ENCODE measurements at places on chromosomes 5 and 9. TPM values are rescaled to one million over a fixed set of nuclear protein-coding genes. Genes with fewer than 3 reads are reported as not detected.

Gene WNT8A
- not detected for total RNA-seq

Gene EQTN
- total RNA-seq, result 1.5 TPM

Gene FLT4
- total RNA-seq, result 42.1 TPM

Gene SH3TC2
- total RNA-seq, result 0.46 TPM

Gene LCN1
- not detected for total RNA-seq

Gene DBH
- total RNA-seq, result 0.06 TPM

Gene SGTB
- 10.9 TPM for total RNA-seq

Gene LVRN
- total RNA-seq, result 0.94 TPM

Gene PCDHGB5
- total RNA-seq, result 10.0 TPM

DNA sequence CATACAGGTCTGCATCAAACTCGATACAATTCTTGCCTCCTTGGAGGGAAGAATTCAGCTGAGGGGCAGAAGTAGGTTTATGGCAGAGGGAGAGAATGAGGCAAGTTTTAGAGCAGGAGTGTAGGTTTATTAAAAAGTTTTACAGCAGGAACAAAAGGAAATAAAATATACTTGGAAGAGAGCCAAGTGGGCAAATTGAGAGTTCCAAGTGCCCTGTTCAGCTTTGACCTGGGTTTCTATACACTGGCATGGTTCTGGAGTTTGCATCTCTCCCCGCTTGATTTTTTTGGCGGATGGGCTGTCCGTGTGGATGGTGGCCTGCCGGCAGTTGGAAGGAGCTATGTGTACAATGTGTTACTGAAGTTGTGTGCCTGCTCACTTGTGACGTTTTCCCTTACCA, 116.1 kb downstream of the ALDH1A1 start:
- no peak for DNase-seq
- no peaks in the 10 kb centered on the region for H3K4me1 ChIP-seq
- no peak overlapping the region for H3K27ac ChIP-seq
- no peak overlapping the region for H3K4me3 ChIP-seq

DNA sequence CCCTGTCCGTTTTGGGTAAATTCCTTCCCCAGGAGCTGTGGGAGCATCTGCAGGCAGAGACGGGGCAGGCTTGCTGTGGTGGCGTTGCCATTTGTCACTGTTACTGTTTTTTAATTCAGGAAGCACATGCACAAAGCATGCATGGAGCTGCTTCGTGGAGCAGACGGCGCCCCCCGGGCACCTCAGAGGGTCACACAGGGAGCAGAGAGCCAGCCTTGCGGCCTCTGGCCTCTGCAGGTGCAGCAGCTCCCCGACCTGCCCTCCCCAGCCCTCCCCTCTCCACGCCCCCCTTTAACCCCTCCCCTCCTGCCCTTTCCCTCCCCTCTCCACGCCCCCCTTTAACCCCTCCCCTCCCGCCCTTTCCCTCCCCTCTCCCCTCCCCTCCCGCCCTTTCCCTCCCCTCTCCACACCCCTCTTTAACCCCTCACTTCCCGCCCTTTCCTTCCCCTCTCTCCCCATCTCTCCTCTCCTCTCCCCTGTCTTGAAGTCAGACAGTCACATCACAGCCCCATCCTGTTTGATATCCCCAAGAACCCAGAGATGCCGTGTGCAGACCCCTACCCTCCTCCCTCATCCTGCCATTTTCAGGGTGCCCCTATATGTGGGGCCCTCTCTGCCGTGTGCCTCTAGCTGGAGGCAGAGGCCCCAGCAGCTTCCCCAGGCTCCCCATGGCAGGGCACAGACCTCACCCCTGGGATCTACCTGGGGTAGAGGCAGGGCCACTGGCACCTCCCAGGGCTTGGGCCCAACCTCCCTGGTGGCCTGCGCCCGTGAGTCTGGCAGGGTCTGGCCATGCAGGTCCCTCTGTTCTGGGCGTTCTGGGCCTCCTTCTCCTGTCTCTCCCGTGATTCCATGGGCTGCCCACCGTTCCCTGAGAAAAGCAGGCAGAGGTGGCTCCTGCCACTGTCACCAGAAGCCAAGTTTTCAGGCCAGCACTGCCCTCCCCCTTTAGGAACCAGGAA, 29.6 kb upstream of the UBAC1 start:
- no peaks in the 10 kb centered on the region for H3K27me3 ChIP-seq
- H3K36me3 ChIP-seq, result no peaks in the 10 kb centered on the region
- peak; percentile 57 for DNase-seq
- H3K4me1 ChIP-seq, result no peaks in the 10 kb centered on the region
- H3K4me3 ChIP-seq, result no peak overlapping the region

DNA sequence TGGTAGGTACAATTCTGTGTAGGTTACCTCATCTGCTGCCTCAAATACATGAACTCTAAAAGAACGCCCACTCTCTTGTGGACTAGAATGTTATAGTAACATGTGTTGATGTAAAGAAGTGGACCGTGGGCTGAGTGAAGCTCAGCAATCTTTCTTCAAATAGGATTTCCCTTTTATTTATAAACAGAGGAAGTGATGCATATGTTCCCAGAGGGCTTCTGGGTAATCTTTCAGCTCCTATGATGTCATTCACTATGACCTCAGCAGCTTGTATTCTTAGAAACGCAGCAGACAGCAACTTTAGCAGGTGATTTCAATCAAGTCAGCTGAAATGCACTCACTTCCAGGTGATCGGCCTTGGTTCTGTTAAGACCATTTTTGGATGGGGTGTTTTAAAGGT, 14.4 kb downstream of the F2RL2 start:
- H3K27ac ChIP-seq, result no peak overlapping the region
- H3K4me3 ChIP-seq, result no peak overlapping the region
- DNase-seq, result peak; percentile 69
- no peaks in the 10 kb centered on the region for H3K27me3 ChIP-seq

DNA sequence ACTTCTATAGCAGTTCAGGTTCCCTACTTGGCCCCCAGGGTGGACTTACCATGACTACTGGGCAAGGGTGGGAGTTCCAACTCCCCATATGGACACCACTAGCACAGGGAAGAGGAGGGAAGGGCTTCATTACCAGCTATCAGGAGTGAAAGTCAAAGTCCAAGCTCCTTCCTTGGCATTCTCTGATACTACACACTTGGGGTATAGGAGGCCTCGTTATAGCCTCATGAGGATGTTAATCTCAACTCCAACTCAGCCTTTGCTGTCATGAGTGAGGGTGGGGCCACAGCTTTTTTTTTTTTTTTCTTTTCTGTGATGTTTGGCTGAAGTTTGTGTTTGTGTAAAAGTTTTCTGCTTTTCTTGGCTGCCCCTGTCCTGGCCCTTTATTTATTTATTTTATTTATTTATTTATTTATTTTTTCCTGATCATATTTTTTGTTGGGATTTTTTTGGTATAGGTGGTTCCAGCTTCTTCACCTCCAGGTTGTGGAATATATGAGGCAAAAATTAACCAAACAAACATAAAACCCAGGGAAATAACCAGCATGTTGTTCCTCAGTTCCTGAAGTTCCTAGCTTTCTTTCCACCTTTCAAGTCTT, 8.7 kb downstream of the GARIN3 start:
- no peak for DNase-seq
- no peaks in the 10 kb centered on the region for H3K36me3 ChIP-seq
- H3K4me1 ChIP-seq, result no peaks in the 10 kb centered on the region
- H3K4me3 ChIP-seq, result no peak overlapping the region

DNA sequence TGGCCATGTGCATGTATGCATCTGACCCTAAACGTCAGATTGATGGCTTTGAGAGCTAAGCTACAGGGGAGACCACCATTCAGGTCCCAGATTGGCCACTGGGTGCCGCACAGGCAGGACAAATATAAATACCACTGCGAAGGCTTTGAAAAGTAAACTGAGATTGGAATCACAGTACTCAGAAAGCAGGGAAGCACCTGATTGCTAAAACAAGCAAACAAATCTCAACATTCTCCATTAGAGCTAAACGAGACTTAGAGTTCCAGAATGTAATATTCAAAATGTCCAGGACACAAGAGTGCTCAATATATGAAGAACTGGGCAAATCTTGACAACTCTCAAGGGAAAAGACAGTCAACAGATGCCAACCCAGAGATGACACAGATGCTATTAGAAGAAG, 61.0 kb upstream of the GFPT2 start:
- H3K4me1 ChIP-seq, result no peaks in the 10 kb centered on the region
- H3K36me3 ChIP-seq, result no peaks in the 10 kb centered on the region
- H3K27ac ChIP-seq, result no peak overlapping the region
- no peak overlapping the region for H3K4me3 ChIP-seq
- H3K27me3 ChIP-seq, result no peaks in the 10 kb centered on the region

DNA sequence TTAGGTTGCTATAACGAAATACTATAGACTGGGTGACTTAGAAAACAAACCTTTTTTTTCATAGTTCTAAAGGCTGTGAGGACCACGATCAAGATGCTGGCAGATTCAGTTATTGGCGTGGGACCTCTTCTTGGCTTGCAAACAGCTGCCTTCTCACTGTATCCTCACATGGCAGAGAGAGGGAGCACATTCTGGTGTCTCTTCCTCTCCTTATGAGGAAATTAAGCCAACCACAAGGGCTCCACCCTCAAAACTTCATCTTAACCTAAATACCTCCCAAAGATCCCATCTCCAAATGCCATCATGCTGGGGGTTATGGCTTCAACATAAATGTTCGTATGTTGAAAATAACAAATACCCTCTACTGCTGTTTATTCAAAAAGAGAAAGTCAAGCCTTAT, 197.1 kb downstream of the CEMIP2 start:
- DNase-seq, result no peak
- H3K4me1 ChIP-seq, result peaks cover 6% of the 10 kb centered on the region
- H3K27ac ChIP-seq, result no peak overlapping the region
- no peaks in the 10 kb centered on the region for H3K27me3 ChIP-seq

DNA sequence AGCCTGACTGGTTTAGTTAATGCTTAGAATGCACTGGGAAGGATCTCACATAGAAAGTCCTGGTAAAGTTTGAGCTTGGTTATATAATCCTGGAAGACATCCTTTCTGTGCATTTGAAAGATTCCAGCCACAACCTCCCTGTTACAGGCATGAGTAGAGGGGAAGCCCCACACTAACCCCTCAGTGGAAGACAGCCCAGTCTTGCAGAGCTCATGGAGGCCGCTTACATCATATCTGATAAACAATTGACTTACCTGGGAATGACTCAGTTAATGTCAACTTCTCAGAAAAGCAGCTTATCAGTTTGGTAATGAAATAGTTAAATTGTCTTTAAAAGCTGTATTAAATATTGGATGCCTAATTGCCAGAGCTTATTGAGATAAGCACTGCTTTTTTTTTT, 28.1 kb upstream of the PDE8B start:
- H3K4me3 ChIP-seq, result no peak overlapping the region
- H3K36me3 ChIP-seq, result no peaks in the 10 kb centered on the region
- H3K4me1 ChIP-seq, result no peaks in the 10 kb centered on the region
- peaks cover 23% of the 10 kb centered on the region for H3K27me3 ChIP-seq

DNA sequence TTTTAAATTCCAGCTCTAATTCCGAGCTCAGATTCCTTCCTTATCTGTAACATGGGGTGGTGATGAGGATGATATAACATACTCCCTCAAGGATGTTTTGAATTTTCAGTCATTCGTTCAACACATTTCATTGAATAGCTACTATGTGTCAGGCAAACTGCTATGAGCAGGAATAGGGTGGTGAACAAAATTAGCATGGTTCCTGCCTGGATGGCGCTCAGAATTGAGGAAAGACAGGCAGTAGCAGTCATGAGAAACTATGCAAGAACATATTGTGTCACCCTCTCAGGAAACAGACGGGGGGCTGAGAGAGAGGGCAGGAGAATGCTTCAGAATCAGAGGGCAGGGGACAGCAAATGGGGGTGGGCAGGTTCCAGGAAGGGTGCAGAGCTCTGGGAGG, 265.2 kb downstream of the NSG2 start:
- no peak for DNase-seq
- H3K4me1 ChIP-seq, result no peaks in the 10 kb centered on the region
- no peak overlapping the region for H3K4me3 ChIP-seq
- H3K36me3 ChIP-seq, result no peaks in the 10 kb centered on the region
- no peaks in the 10 kb centered on the region for H3K27me3 ChIP-seq

DNA sequence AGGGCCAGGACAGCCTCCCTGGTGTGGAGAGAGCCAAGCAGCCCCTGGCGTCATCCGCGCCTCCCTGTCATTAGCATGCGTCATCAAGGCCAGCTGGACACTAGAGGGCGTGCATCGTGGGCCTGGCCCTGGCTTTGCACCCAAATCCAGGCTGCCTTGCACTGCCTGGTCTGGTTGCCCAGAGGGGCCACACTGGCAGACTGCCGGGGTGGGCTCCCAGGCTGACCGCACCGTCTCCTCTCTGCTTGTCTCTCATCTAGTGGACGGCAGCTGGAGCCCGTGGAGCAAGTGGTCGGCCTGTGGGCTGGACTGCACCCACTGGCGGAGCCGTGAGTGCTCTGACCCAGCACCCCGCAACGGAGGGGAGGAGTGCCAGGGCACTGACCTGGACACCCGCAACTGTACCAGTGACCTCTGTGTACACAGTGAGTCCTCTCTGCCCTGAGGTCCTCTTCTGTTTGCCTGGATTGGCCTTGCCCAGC, 29.0 kb downstream of the HK3 start:
- DNase-seq, result peak; percentile 63
- no peaks in the 10 kb centered on the region for H3K36me3 ChIP-seq
- no peaks in the 10 kb centered on the region for H3K4me1 ChIP-seq
- no peak overlapping the region for H3K27ac ChIP-seq
- H3K4me3 ChIP-seq, result no peak overlapping the region

- no peak for DNase-seq
- H3K4me3 ChIP-seq, result no peak overlapping the region
- H3K36me3 ChIP-seq, result peaks cover 6% of the 10 kb centered on the region
- H3K27ac ChIP-seq, result no peak overlapping the region
These were observed 86.2 kb downstream of the MRPS27 start for GRCh38 chr5:72233835-72234234.

DNA sequence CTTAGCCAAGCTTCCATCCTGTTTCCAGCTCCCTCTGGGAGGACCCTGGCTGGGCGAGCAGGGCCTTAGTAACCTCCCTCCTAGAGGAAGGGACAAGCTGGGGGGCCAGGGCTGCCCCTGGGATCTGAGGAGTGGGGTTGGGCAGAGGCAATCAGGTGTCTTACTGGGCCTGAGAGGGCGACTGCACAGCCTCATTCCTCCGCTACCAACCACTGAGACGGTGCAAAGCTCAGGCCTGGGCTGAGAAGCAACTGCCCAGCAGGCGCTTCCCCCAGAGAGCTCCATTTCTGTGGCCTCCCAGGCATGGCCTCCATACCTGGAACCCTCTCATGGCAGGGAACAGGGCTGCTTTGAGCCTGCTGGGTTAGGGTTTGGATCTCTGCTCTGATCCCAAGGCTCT, 18.8 kb upstream of the GFPT2 start:
- no peaks in the 10 kb centered on the region for H3K27me3 ChIP-seq
- H3K4me1 ChIP-seq, result no peaks in the 10 kb centered on the region
- no peak overlapping the region for H3K4me3 ChIP-seq
- no peak overlapping the region for H3K27ac ChIP-seq
- DNase-seq, result no peak

GRCh38 chr5:32714836-32715235, 3.7 kb downstream of the NPR3 start:
- no peaks in the 10 kb centered on the region for H3K36me3 ChIP-seq
- H3K27me3 ChIP-seq, result peaks cover 32% of the 10 kb centered on the region
- no peak overlapping the region for H3K4me3 ChIP-seq
- no peak for DNase-seq
- peak overlapping the region; percentile 67 for H3K27ac ChIP-seq

GRCh38 chr9:104386425-104387069, 117.5 kb upstream of the OR13F1 start:
- H3K4me1 ChIP-seq, result no peaks in the 10 kb centered on the region
- H3K4me3 ChIP-seq, result no peak overlapping the region

- no peaks in the 10 kb centered on the region for H3K4me1 ChIP-seq
- no peak overlapping the region for H3K27ac ChIP-seq
- no peaks in the 10 kb centered on the region for H3K27me3 ChIP-seq
- peak; percentile 91 for DNase-seq
- H3K4me3 ChIP-seq, result no peak overlapping the region
These were observed 15.8 kb downstream of the CWC27 start for GRCh38 chr5:64784451-64785025.

Data from lung (tissue), 17 donors.